ENCODE measurements at places on chromosomes 12 and 14.

DNA sequence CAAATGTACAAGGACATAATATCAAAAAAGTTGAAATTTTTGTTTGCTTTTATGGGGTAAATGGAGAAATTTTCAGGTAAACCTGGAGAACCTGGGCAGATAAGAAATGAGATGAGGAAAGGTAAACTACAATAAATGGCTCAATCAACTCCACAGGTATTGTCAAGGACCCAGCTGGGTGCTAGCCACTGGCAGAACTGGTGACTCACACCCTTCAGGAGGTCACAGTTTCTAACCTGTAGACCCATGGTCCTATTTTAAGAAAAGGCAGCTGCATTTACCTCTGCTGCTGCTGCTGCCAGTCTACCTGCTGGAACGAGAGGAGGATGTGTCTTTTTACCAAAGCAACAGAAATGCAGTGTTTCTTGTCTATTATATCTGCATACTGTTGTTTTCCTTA lies 226.6 kb downstream of the ALG10B start:
- no peak for DNase-seq

GRCh38 chr12:32400866-32401265 lies 1.5 kb downstream of the FGD4 start:
- no peak for DNase-seq

DNA sequence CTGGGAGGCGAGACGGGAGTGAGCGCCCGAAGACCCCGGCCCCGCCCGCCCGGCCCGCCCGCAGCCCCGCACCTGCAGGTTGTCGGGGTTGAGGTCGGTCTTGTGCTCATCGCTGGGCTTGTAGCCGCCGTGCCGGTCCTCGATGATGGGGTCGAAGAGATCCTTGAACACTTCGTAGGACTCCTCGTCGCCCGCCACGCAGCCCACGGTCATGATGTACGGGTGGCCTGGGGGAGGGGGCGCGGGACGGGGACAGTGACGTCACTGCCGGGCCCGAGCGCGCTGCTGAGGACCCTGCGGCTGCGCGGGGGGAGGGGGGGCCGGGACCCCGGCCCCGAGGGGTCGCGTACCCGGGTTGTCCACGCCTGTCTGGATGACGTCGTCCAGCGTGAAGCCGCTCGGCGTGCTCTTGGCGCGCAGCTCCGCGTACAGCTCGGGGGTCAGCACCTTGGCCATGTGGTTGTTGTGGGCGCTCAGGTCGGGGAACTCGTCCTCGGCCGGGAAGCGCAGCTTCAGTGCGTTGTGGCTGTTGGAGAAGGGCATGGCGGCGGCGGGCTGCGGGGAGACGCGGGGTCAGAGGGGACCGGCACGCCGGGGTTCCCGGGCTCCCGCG lies 573 bp downstream of the CKB start:
- DNase-seq, result no peak

DNA sequence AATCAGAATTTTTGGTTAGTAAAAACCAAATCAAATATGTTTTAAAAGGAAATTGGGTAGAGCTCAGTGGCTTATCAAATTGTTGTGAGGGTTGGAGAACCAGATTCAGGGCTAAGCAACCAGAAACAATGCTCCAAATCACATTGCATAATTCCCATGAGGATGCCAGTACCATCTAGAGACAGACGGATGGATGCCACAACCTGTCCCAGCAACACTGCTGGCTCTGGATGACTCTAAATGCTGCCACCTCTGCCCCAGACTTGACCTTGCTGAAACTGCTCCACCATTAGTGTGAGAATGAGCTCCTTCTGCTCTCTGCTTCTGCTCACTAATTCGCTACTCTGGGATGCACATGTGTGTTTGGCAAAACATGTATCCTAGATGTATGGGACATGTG lies 43.9 kb downstream of the FRS2 start:
- no peak for DNase-seq

DNA sequence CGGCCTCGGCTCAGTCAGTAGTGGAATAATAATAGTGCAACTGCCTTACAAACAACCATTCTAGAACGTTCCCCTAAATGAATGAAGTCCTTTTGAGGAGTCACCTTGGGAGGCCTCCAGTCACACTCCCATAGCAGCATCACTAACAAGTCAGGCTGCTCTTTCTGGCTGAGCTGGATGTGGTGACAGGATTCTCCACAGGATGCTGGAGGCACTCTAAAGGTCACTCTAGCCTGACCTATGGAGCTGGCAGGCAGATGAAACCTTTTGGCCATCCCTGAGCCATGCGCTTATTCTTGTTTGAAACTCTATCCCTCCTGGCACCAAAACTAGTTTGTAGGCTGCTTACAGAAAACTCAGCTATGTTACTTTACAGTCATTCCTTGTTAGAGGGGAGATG lies 17.9 kb upstream of the TFCP2 start:
- no peak for DNase-seq

- DNase-seq, result no peak
Measured at GRCh38 chr12:55732288-55732687, 3.5 kb upstream of the CD63 start.

DNA sequence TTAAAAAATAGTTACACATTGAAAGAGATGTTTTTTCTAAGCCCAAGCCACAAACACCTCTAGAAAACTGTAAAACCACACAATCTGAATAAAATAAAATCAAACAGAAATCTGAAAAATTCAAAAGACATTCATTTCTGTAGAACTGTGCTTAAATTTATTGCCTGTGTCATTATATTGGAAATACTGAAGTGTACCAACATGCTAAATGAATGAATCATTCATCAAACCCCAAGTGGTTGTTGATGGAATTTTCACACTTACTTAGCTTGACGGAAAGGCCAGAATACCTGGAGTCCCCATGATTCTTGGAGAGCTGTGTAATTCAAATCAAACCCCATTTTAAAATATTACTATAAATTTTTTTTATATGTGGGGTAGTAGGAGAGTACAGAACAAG lies 2.7 kb downstream of the KITLG start:
- no peak for DNase-seq

GRCh38 chr14:92945959-92946846 lies 23.3 kb downstream of the CHGA start:
- no peak for DNase-seq

DNA sequence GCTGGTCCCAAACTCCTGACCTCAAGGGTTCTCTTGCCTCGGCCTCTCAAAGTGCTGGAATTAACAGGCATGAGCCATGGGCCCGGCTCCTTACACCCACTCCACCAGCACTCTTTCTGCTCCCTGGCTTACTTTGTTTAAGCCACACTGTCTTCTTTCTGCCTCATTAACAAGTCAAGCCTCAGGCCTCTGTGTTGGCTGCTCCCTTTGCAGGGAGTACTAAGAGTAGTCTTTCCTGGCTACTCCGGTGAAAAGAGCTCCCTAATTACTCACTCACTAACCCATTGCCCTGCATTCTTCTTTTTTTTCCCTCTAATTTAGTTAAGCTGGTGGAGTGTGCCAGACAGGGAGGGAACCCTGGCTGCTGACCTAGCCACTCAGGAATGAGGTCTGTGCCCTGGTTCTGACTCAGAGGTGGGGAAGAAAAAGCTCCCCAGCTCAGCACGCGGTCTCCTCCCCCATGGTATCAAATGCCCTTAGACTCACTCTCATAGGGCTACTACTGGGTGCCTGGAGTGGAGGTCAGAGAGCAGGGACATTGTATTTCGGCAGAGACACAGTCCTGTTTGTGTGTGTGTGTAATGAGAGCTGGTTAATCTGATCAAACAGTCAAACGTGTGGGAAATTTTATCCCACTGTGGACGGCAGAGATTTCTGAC lies 19.8 kb downstream of the GALNT6 start:
- DNase-seq, result no peak

GRCh38 chr12:674272-674781 lies 11.1 kb upstream of the NINJ2 start:
- DNase-seq, result no peak

- DNase-seq, result no peak
Measured at GRCh38 chr14:95477411-95478269, 38.8 kb downstream of the SYNE3 start.

Measured in nucleus accumbens (tissue), 56 donors.